ENCODE measurements at places on chromosomes 3 and 15. TPM values are rescaled to one million over a fixed set of nuclear protein-coding genes. Genes with fewer than 3 reads are reported as not detected.

Gene CD80
- total RNA-seq = not detected

Gene MAP3K13
- 19.3 TPM for total RNA-seq

Gene DOCK3
- under 0.01 TPM for total RNA-seq

Gene GP5
- total RNA-seq = 0.24 TPM

Gene CD200R1
- not detected for total RNA-seq

Gene TBC1D21
- not detected for total RNA-seq

Gene ISLR2
- total RNA-seq = 4.4 TPM

Gene COL7A1
- 104 TPM for total RNA-seq

Gene GPR156
- total RNA-seq = 0.78 TPM

Gene COPB2
- total RNA-seq = 148 TPM

Gene GOLGA8M
- 0.26 TPM for total RNA-seq

Gene BTD
- 15.3 TPM for total RNA-seq

Gene CRABP1
- not detected for total RNA-seq

Gene GHSR
- total RNA-seq = not detected

Gene ACAN
- 0.13 TPM for total RNA-seq

Gene MNS1
- total RNA-seq = 4.1 TPM

Gene NGLY1
- total RNA-seq = 14.5 TPM

Gene SLC6A11
- not detected for total RNA-seq

Gene GOLGA8A
- 1.8 TPM for total RNA-seq

Gene DYNLT2B
- 16.7 TPM for total RNA-seq

Gene ASB14
- total RNA-seq = not detected

Gene PCCB
- total RNA-seq = 26.7 TPM

Data from epithelial cell of alveolus of lung (primary cell).